ENCODE measurements at places on chromosomes 7 and 10. TPM values are rescaled to one million over a fixed set of nuclear protein-coding genes. Genes with fewer than 3 reads are reported as not detected.

The C10orf90 gene
- not detected for total RNA-seq

The TYW1B gene
- 1.1 TPM for total RNA-seq

The HSPA12A gene
- total RNA-seq: 10.3 TPM

The KCNH2 gene
- total RNA-seq: not detected

The AOAH gene
- 0.31 TPM for total RNA-seq

The TET1 gene
- 0.51 TPM for total RNA-seq

The CDNF gene
- total RNA-seq: 0.34 TPM

The PLEKHA1 gene
- total RNA-seq: 54.8 TPM

The ANKRD61 gene
- 0.28 TPM for total RNA-seq

The SYT15 gene
- total RNA-seq: 0.10 TPM

The EBF3 gene
- total RNA-seq: 0.04 TPM

The SLC13A1 gene
- not detected for total RNA-seq

The MOGAT3 gene
- not detected for total RNA-seq

The ABCB4 gene
- not detected for total RNA-seq

The IKZF1 gene
- total RNA-seq: not detected

The CYP17A1 gene
- total RNA-seq: not detected

The CHN2 gene
- total RNA-seq: 0.10 TPM

The MBL2 gene
- total RNA-seq: not detected

The OR6V1 gene
- total RNA-seq: not detected

The GDF10 gene
- not detected for total RNA-seq

The PCGF5 gene
- 13.3 TPM for total RNA-seq

The ZNF282 gene
- 30.7 TPM for total RNA-seq

The C10orf120 gene
- total RNA-seq: not detected

The C10orf67 gene
- 0.11 TPM for total RNA-seq

The LDB3 gene
- not detected for total RNA-seq

The CDK13 gene
- 36.0 TPM for total RNA-seq

The LMTK2 gene
- 13.8 TPM for total RNA-seq

The JCAD gene
- under 0.01 TPM for total RNA-seq

The ASZ1 gene
- total RNA-seq: not detected

The GPR37 gene
- total RNA-seq: 1.4 TPM

The PARD3 gene
- 69.5 TPM for total RNA-seq

The UPK3B gene
- 2.6 TPM for total RNA-seq

The CALHM2 gene
- 11.0 TPM for total RNA-seq

The PCLO gene
- total RNA-seq: 4.0 TPM

The ZEB1 gene
- 0.35 TPM for total RNA-seq

The FOXP2 gene
- 0.81 TPM for total RNA-seq

The HABP2 gene
- not detected for total RNA-seq

Data from foreskin keratinocyte (primary cell).